ENCODE measurements at places on chromosomes 11 and 22.

DNA sequence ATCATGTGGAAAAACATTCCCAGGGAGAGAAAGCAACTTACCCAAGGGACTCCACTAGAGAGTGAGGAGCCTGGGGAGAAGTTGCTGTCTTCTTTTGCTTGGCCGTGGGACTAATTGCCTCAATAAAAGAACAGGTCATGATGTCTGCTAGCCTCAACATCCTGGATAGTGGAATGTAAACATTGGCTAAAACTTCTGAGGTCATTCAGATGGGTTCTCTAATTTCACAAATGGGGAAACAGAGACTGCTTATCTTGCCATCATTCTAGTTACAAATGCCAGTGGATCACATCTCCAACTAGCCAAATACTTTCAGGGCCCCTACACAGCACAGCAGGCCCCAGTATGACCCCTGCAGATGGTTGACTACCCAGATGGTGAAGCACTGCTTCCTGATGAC lies 28.4 kb upstream of the PAMR1 start:
- DNase-seq = no peak

- peak; percentile 81 for DNase-seq
Measured at GRCh38 chr11:35036639-35037038, 102.3 kb upstream of the CD44 start.

DNA sequence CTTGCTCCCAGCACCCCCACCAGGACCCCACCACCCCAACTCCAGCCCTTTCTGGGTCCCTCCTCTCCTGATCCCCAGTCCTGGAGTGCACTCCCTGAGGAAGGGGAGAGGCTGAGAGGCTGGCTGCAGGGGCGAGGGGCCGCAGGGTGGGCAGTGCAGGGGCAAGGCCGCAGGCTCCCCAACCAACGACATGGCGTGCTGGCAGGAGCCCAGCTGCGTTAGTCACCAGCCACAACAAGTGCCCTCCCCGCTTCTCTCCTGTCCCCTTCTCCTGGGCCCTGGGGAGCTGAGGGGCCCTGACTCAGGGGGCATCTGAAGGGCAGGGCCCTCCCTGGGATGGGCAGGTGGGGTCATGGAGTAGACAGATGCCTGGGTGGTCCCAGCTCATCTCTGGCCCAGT lies 2.3 kb downstream of the CABP7 start:
- DNase-seq = no peak

DNA sequence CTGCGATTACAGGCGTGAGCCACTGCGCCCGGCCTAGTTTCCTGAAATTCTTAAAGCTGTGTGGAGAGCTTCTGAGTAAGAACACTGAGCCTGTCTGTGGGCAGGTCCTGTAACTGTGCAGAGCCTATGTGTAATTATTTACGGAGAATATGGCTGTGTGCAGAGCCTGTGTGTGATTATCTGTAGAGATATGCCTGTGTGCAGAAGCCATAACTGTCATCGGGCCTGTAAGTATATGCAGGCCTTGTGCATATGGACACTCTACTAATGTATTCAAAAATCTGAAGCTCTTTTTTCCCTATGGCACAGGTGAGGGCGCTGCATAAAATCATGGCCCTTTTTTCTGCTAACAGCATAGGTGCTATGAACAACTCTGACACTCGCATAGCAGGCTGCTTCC lies at the start of gene OR52B6:
Gene OR52B6 (plus strand): TSS at position 301 of the 400 bp plus-strand sequence. CDS start 0 bp downstream, at position 301.
- no peak for DNase-seq

GRCh38 chr11:128098781-128099180 lies 488.6 kb downstream of the ETS1 start:
- DNase-seq = peak; percentile 9

DNA sequence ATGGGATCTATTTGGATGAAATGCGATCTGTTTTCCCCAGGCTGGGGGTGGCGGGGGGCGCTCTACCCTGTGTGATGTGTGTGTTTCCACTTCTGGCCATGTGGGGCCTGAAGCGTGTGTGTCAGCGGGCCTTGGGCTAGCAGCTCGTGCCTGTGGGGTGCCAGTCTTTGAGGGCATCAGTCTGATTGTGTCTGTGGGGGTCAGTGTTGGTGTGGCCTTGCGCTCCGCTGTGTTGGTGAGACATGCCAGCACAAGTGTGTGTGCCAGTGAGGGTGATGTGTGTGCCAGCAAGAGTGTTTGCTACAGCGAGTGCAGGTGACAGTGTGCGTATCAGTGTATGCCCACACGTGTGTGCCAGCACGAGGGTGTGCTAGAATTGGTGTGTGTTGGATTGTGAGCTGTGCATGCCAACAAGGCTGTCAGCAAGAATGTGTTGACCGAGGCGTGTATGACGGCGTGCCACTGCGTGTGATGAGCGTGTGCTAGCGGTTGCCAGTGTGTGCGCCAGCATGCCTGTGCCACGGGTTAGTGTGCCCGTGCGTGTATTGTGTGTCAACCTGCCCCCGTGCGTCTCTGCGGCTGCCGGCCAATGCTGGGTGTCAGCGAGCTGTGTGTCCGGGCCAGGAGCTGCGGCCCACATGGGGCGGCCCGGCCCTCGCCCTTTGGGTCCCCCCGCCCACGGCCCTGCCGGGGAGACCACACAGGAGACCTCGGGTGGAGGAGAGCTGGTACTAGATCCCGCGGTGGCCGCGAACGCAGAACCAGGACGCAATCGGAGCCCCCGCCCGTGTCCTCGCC lies 519 bp downstream of the ARRB1 start:
- peak; percentile 45 for DNase-seq
